LHCN-M2 (cell line): ENCODE measurements at places on chromosomes 3 and 15.

DNA sequence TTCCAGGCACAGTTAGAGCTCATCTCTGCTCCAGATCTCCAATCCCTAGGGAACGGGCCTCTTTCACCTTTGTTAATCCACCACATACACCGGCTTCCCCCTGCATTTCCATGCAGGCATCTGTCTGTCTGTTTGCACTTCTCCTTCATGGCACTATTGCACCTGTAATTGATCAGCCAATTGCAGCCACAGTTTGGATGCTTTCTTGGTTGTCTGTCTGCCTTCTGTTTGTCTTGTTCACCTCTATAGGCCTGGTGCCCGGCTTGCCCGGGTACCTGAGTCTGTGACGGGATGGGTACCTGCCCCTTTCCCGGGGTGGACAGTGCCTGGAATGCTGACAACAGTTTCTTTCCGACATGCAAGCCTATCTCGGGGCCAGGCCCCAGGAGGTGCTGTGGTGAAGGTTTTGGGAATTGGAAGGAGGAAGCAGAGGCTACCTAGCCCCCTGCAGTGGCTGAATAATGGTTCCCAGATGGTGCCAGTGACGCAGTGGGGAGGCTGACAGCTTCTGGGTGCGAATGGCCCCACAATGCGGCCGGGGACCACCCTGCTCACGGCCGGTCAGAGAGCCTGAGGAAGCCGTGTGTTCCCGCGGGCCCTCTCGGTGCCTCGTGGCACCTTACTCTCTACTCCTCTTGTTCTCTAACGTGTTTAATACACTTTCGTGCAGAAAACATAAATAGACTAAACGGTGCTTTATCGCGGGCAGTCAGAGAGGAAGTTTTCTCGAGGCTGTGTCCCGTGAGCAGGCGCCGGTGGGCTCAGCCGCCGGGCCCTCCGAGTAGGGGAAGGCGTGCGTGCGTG lies 31.3 kb upstream of the RAB6B start:
- DNase-seq = no peak

- DNase-seq = no peak
Measured at GRCh38 chr3:142268426-142268825, 43.0 kb upstream of the GK5 start.

GRCh38 chr15:80854104-80854503 lies 74.9 kb downstream of the CEMIP start:
- DNase-seq = no peak

GRCh38 chr3:57675530-57675929 lies 17.3 kb downstream of the DENND6A start:
- no peak for DNase-seq

DNA sequence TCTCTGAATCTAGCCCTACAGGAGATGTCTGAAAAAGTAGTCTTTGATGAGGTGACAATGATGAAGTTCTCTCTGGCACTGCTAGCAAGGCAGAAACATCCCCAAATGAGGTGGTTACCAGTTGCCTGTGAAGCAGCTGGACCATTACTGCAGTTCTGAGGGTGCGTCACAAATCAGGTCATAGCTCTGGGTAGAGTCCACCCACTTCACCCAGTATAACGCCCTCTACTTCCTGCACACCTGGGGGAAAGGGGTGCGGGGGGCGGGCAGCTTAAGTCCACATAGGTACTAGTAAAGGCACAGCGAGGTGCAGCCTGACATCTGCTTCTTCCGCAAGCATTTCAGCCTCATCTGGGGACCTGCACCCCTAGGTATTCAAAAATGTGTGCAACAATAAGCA lies 13.4 kb upstream of the SATB1 start:
- no peak for DNase-seq

DNA sequence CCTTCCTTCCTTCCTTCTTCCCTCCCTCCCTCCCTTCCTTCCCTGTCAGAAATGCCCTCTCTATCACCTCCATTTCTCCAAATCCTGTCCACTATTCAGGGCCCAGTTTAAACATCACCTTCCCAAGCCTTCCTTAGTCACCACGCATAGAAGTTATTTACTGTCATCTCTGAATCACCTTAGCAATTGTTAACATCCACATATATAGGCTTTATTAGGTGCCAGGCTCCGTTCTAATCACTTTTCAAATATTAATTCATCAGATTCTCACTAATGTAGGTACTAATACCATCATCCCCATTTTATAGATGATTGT lies 1.1 kb upstream of the MAGEF1 start:
- DNase-seq = no peak

DNA sequence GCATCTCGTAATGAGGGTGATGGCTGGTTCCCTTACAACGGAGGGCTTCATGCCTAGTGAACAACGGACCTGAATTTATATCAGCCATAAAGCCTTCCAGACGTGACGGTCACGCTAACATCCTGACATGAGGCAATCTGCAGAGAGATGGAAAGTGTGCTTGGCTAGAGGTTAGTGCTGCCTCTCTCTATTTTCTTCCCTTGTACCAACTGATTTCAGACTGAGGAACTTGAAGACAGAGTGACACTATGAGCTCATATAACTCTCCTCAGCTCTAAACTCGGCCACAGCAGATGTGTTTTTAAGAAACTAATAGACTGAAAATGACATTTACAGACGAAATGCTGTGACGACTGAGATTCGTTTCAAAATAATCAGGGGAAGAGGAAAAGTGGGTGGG lies 122.4 kb downstream of the XXYLT1 start:
- DNase-seq = no peak

GRCh38 chr3:173933113-173933512 lies 535.6 kb downstream of the NLGN1 start:
- DNase-seq = no peak

GRCh38 chr15:51218299-51218938 lies 120.0 kb downstream of the CYP19A1 start:
- DNase-seq = no peak

GRCh38 chr3:112651516-112651915 lies 10.6 kb upstream of the CCDC80 start:
- peak; percentile 51 for DNase-seq

- DNase-seq = peak; percentile 84
Measured at GRCh38 chr15:72203507-72203837, 5.9 kb upstream of the GRAMD2A start.

- no peak for DNase-seq
Measured at GRCh38 chr15:40785814-40786213, 16.0 kb downstream of the C15orf62 start.

- no peak for DNase-seq
Measured at GRCh38 chr3:153008226-153008625, 153.8 kb upstream of the RAP2B start.

- no peak for DNase-seq
Measured at GRCh38 chr15:69509131-69509530, 56.5 kb downstream of the RPLP1 start.

GRCh38 chr3:154275292-154275691 lies 49.0 kb downstream of the DHX36 start:
- DNase-seq = no peak

DNA sequence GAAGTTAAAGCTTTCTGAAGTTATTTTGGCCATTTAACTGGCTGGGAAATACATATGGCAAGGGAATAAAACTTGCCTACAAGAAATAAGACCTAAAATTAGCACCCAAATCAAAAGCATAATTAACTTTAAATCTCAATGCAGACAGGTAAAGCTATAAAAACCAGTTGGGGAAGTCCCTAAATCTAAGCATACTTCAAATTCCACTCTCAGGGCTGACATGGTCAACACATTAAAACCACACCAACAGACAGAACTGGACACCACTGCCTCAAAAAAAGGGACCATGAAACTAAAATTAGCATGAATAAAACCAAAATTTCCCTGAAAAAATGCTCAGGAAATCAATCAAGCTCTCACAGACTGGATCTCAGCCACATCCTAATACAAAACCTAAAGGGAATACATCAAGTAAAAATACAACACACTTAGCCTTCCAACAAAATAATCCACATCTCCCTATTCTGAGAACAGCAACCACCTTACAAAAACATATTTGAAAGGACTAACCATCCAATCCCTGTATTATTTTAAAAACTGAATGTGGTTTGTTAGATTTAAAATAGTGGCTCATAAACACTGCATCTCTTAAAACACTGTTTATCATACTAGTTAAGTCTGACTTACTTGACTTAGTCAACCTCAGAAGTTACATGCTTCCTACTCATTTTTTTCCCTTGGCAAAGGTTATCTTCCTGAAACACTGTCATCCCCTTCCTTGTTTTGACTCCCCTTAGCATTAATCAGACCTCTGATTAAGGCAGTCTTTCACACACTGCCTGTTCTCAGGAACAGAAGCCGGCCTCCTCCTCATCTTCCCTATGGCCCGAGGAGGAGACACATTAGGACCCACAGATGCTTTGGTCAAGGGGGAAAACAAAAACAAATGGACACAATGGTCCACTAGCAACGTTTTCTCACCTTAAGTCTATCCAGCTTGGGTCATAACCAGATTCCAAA lies 8.3 kb downstream of the TRA2B start:
- DNase-seq = no peak

DNA sequence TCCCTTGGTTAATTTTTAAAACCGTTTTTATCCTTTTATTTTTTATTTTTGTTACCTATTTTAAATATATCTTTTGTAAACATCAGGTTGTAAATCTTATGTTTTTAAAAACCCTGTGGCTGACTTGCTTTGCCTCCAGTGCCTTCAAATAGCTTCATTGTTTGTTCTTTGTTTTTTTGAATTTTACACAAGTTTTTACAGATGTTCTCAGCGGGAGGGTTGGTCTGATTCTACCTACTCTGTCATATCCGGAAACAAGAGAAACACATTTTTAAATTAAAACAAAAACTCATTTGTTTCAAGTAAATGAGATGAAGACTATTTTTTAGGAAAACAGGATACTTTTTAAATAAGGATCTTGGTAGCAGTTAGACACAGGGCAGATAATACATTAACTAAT lies 129.0 kb upstream of the THRB start:
- DNase-seq = no peak

DNA sequence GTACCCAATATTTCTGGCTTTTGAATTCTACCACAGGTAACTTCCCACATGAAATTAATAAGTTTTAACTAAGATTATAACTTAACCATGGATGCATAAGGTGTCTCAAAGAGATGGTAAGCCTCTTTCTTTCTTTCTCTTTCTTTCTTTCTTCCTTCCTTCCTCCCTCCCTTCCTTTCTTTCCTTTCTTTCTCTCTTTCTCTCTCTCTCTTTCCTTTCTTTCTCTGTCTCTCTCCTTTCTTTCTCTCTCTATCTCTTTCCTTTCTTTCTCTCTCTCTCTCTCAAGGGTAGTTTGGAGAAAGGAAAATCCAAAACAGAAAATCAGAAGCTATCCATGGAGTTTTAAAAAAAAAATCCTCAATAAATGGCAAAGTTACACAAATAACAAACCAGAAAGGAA lies 10.4 kb upstream of the MTMR14 start:
- no peak for DNase-seq

GRCh38 chr15:96702589-96702988 lies 372.1 kb downstream of the NR2F2 start:
- DNase-seq = no peak

DNA sequence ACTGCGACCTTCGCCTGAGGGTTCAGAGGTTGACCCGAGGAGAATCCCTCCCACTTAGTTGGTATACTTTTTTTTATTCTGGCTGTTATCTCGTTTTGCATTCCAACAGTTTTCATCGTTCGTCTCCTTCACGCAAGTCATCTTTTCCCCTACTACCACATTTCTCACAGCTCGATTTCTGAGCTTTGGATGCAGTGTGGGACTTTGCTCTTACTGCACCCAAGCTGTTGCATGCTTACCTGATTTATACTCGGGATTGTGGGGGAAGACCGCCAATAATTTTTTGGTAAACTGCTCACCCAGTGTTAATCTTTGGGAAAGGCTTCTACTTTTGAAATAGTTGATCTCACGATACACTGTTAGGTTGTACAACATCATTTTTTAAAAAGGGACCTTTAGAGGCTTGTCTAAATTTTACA lies 702 bp downstream of the TBC1D23 start:
- no peak for DNase-seq

GRCh38 chr15:27218426-27218825 lies 247.4 kb downstream of the GABRG3 start:
- DNase-seq = no peak

GRCh38 chr3:109132801-109133473 lies 3.6 kb upstream of the C3orf85 start:
- no peak for DNase-seq

DNA sequence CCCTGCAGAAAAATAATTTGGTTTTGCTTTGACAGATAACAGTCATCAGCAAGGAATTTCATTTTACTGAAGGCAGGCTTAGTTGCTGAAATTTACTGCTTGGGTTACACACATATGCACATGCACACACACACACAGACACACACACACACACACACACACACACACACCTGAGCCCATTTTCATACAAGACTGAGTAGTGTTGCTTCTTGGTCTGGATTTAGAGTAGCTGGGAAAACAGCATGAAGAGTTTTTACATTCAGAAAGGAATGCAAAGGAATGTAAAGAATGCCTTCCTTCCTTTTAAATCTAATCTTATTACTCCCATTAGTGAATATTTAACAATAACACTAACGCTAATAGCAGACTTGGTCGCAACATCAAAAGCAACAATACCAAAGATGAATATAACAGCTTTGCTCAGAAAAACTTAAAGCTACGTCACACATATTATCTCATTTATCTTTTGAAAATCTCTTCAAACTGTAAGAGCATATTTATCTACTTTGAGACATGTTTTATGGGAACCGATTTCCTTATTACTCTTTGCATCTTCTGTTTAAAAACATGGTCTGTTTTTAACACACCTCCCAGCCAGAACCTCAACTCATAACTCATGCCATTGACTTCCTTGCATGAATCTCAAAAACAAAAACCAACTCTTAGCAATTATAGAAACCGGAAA lies 32.5 kb downstream of the RFTN1 start:
- peak; percentile 34 for DNase-seq

DNA sequence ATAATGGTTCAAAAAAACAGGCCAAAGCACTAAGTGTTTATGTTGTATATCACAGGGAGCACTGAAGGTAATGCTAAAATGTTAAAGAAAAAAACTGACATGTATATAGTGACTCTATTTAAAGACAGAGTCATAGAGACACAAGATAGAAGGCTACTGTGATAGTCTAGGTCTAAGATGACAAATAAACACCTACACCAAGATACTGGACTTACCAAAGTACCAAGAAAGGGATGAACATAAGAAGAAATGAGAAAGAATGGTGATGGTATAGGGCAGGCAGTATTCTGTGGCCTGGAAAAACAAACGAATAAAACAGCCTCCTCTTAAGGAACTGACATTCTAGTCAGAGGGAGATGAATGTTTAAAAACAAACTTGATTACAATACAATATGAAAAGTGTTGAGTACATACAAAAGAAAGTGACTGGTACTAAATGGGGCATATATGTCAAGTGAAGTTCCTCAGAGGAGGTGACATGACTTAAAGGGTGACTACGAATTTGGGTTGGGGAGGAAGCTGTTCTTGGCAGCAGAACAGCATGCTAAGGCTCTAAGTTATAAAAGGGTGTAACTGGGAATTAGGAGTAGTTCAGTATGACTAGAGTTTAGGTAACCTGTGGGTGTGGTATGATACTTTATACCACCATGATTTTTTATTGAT lies 5.9 kb downstream of the ABHD10 start:
- no peak for DNase-seq

DNA sequence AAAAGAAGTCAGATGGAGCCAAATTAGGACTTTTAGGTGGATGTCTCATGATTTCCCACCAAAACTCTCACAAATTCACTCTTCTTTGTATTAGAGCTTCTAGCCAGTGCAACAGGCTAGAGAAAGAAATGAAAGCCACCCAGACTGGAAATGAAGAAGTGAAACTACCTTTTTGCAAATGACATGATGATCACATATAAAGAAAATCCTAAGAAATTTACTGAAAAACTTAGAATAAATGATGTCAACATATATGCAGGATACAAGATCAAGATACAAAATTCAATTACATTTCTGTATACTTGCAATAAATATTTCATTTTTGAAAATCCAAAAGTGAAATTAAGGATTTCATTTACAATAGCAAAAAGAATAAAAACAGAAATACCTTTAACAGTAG lies 110.8 kb downstream of the LRIG1 start:
- no peak for DNase-seq
